ENCODE measurements at places on chromosomes 7 and 10. TPM values are rescaled to one million over a fixed set of nuclear protein-coding genes. Genes with fewer than 3 reads are reported as not detected.

C10orf53 gene
- not detected for total RNA-seq

TUBAL3 gene
- total RNA-seq, result not detected

COL17A1 gene
- total RNA-seq, result 1.8 TPM

CNPY1 gene
- total RNA-seq, result not detected

LSM5 gene
- total RNA-seq, result 26.4 TPM

CLCN1 gene
- total RNA-seq, result not detected

TAX1BP1 gene
- total RNA-seq, result 126 TPM

DEPP1 gene
- 518 TPM for total RNA-seq

FGFBP3 gene
- 1.9 TPM for total RNA-seq

SPDYE18 gene
- total RNA-seq, result 2.1 TPM

DOCK4 gene
- 48.1 TPM for total RNA-seq

HIBADH gene
- total RNA-seq, result 85.6 TPM

MYO1G gene
- total RNA-seq, result 1.2 TPM

- no peak overlapping the region for H3K27ac ChIP-seq
- H3K36me3 ChIP-seq, result no peaks in the 10 kb centered on the region
- no peak overlapping the region for H3K4me3 ChIP-seq
- DNase-seq, result peak; percentile 68
- H3K4me1 ChIP-seq, result peaks cover 39% of the 10 kb centered on the region
Measured at GRCh38 chr10:59865101-59865500, 41.3 kb downstream of the CCDC6 start.

GRCh38 chr10:48289501-48290238, 15.2 kb upstream of the FRMPD2 start:
- H3K27ac ChIP-seq, result peak overlapping the region; percentile 24
- peaks cover 14% of the 10 kb centered on the region for H3K4me1 ChIP-seq
- DNase-seq, result peak; percentile 78
- no peak overlapping the region for H3K4me3 ChIP-seq
- H3K27me3 ChIP-seq, result no peaks in the 10 kb centered on the region

- no peak overlapping the region for H3K4me3 ChIP-seq
- H3K27ac ChIP-seq, result no peak overlapping the region
- H3K27me3 ChIP-seq, result no peaks in the 10 kb centered on the region
- peaks cover 9% of the 10 kb centered on the region for H3K4me1 ChIP-seq
- no peak for DNase-seq
Measured at GRCh38 chr10:33216661-33217427, 117.6 kb downstream of the NRP1 start.

DNA sequence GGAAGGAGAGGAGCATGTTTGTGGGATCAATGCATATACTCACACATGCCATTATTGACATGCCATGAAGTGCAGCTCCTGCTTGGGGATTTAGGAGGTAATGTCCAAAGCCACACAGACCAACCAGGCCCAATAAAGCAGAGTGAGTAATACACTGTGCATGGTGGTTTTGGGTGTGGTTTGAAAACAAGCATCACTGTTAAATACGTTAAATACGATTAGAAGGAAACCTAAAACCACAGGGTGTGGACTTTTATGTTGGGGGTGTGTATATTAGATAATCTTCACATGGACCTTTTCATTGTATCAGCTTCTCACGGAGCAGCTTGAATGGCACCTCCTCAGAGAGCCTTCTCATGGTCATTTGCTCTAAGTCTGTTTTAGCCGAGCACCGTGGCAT, 10.4 kb upstream of the EIF3A start:
- DNase-seq, result no peak
- H3K4me3 ChIP-seq, result no peak overlapping the region
- no peak overlapping the region for H3K27ac ChIP-seq
- H3K27me3 ChIP-seq, result no peaks in the 10 kb centered on the region
- no peaks in the 10 kb centered on the region for H3K36me3 ChIP-seq

- H3K27me3 ChIP-seq, result no peaks in the 10 kb centered on the region
- no peak overlapping the region for H3K4me3 ChIP-seq
- H3K27ac ChIP-seq, result no peak overlapping the region
- H3K36me3 ChIP-seq, result no peaks in the 10 kb centered on the region
Measured at GRCh38 chr10:33032654-33033151, 74.7 kb upstream of the ITGB1 start.

- H3K4me1 ChIP-seq, result peaks cover 47% of the 10 kb centered on the region
- DNase-seq, result peak; percentile 99
- H3K27ac ChIP-seq, result peak overlapping the region; percentile 94
- H3K27me3 ChIP-seq, result no peaks in the 10 kb centered on the region
- H3K36me3 ChIP-seq, result no peaks in the 10 kb centered on the region
- H3K4me3 ChIP-seq, result no peak overlapping the region
Measured at GRCh38 chr10:110802551-110803238, 69.0 kb upstream of the PDCD4 start.

- no peaks in the 10 kb centered on the region for H3K4me1 ChIP-seq
- H3K4me3 ChIP-seq, result no peak overlapping the region
- H3K27ac ChIP-seq, result no peak overlapping the region
- H3K27me3 ChIP-seq, result no peaks in the 10 kb centered on the region
- DNase-seq, result no peak
Measured at GRCh38 chr7:9453521-9453920, 1020.1 kb downstream of the NXPH1 start.

DNA sequence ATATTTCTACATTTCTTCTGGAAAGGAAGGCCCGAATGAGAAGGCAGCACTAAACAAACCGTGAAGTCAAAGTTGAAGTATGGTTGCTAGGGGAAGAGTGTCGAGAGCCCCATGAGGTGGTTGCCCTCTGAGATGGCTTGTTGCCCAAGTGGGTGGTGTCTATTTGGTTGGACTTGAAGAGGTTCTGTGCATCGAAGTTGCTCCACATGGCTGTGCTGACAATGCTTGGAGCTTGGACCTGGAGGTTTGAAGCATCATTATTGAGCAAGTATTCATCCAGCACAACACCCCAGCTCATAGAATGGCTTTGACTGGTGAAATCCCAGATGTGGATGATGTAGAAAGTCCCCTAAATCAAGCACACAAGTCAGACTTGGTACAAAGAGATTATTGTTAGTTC, 165.2 kb upstream of the CDCA7L start:
- no peaks in the 10 kb centered on the region for H3K4me1 ChIP-seq
- H3K27me3 ChIP-seq, result no peaks in the 10 kb centered on the region

- no peak overlapping the region for H3K4me3 ChIP-seq
- H3K4me1 ChIP-seq, result no peaks in the 10 kb centered on the region
- H3K27me3 ChIP-seq, result no peaks in the 10 kb centered on the region
- no peaks in the 10 kb centered on the region for H3K36me3 ChIP-seq
Measured at GRCh38 chr7:26603631-26604030, 260.8 kb downstream of the SKAP2 start.

- peaks cover 4% of the 10 kb centered on the region for H3K4me1 ChIP-seq
- H3K4me3 ChIP-seq, result no peak overlapping the region
- peak; percentile 14 for DNase-seq
- H3K36me3 ChIP-seq, result no peaks in the 10 kb centered on the region
Measured at GRCh38 chr7:92391071-92391470, 56.2 kb upstream of the GATAD1 start.

GRCh38 chr10:90125456-90126255, 424.3 kb downstream of the KIF20B start:
- H3K4me3 ChIP-seq, result no peak overlapping the region
- no peaks in the 10 kb centered on the region for H3K36me3 ChIP-seq
- H3K4me1 ChIP-seq, result no peaks in the 10 kb centered on the region
- no peaks in the 10 kb centered on the region for H3K27me3 ChIP-seq
- DNase-seq, result no peak

DNA sequence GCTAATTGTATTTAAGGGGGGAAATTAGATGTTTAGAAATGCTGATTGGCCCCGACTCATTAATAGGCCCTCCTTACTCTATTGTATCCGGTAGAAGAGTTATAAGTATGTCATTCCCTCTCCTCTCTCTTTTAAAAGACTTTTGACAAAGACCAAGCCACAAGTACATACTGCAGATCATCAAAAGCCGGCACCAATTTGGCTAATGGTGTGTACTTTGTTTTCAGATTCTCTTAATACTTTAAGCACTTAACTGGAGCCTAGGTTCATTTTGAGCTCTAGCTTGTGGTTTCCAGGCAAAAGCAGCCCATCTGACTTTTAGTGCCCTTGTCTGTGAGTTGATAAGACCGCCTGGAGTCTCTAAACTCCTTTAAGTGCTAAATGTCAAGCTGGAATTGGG, 210.0 kb upstream of the LYZL1 start:
- H3K27me3 ChIP-seq, result no peaks in the 10 kb centered on the region
- no peak for DNase-seq
- H3K4me3 ChIP-seq, result no peak overlapping the region
- H3K36me3 ChIP-seq, result no peaks in the 10 kb centered on the region
- peaks cover 9% of the 10 kb centered on the region for H3K4me1 ChIP-seq

DNA sequence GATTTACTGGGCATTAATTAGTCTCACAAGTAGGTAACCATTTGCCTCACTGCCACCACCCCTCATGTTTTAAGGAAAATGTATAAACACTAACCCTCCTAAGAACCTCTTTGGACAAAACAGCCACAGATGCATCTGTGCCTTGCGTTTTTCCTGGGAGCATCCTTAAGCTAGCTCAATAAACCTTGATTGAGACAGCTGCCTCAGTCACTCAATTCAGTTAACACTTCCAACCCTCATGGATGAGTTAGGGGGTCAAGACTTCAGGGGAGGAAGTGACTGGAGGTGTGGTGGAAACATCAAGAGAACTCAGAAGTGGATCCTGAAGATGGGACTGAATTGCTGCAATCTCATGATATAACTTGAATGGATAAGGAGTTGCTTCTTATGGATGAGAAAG, 31.5 kb downstream of the CUL2 start:
- H3K36me3 ChIP-seq, result peaks cover 5% of the 10 kb centered on the region
- no peaks in the 10 kb centered on the region for H3K4me1 ChIP-seq
- H3K4me3 ChIP-seq, result no peak overlapping the region
- no peak overlapping the region for H3K27ac ChIP-seq

- DNase-seq, result no peak
- H3K27me3 ChIP-seq, result peaks cover 8% of the 10 kb centered on the region
- no peaks in the 10 kb centered on the region for H3K36me3 ChIP-seq
- no peak overlapping the region for H3K4me3 ChIP-seq
- H3K4me1 ChIP-seq, result peaks cover 19% of the 10 kb centered on the region
- no peak overlapping the region for H3K27ac ChIP-seq
Measured at GRCh38 chr10:128122931-128123330, 3.3 kb downstream of the MKI67 start.

DNA sequence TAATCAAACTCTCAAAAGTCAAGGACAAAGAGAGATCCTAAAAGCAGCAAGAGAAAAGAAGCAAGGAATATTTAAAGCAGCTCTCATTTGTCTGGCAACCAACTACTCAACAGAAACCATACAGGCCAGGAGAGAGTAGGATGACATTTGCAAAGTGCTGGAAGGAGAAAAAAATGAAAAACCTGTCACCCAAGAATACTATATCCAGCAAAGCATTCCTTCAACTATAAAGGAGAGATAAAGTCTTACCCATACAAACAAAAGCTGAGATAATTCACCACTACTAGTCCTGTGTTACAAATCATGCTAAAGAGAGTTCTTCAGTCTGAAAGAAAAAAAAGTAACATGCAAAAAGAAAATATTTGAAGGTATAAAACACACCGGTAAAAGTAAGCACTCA, 357.7 kb downstream of the PTPRN2 start:
- H3K27ac ChIP-seq, result no peak overlapping the region
- DNase-seq, result no peak
- H3K4me1 ChIP-seq, result no peaks in the 10 kb centered on the region
- H3K27me3 ChIP-seq, result no peaks in the 10 kb centered on the region
- no peaks in the 10 kb centered on the region for H3K36me3 ChIP-seq
- H3K4me3 ChIP-seq, result no peak overlapping the region

DNA sequence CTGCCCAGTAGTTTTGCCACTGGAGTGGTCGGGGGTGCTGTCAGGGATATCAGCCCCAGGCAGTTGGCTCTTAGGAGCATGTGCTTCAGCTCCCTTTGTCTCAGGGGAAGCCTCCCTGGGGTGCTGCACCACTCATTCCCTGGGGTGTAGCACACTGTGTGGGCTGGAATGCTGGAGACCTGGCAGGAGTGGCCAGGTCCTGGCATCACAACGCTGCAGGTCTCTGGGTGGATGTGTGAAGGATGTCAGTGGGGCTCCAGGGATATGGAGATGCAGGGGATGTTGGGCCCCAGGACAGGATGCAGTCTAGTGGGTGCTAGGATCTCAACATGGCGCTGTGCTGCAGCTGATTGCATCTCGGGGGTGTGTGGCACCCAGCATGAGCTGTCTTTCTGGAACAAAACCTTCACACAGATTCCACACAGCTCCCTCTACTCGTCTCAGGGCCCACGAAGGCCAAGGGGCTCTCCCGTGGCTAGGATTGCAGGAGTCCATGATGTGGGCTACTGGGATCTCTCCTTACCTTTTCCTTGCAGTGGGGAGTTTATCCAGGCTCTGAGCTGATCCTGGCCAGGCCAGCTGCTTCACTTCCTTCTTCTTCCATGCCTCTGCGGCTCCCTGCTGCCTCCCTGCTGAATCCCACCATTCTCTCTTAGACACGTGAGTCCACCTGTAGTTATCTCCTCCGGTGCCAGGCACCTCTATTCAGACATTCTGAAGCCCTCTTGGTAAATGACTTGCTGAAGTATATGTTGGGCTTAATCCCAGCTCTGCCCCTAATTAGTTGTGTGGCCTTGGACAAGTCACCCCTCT, 295.1 kb downstream of the RPS24 start:
- no peak overlapping the region for H3K27ac ChIP-seq
- H3K27me3 ChIP-seq, result no peaks in the 10 kb centered on the region
- H3K4me1 ChIP-seq, result no peaks in the 10 kb centered on the region
- no peaks in the 10 kb centered on the region for H3K36me3 ChIP-seq
- H3K4me3 ChIP-seq, result no peak overlapping the region

DNA sequence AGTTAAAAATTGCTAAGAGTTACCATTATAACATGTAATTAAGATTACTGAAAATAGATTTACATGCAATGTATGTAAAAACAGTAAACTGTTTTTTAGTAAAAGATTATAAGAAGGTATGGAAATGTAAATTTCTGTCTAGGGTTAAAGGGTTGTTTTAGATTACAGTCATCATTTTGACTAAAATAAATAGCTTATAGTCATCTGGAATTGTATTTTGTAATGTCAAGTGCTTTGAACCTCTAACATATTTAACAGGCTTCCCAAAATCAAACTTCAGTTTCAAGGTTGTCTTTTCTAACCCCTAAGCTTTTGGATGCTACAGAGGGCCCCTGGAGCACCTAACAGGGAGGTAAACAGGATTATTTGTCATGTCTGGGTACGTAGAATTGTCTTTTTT, 35.0 kb upstream of the ZNF746 start:
- H3K27ac ChIP-seq, result no peak overlapping the region
- H3K4me1 ChIP-seq, result no peaks in the 10 kb centered on the region
- H3K27me3 ChIP-seq, result no peaks in the 10 kb centered on the region

GRCh38 chr10:131088619-131089018, 222.9 kb downstream of the TCERG1L start:
- H3K27ac ChIP-seq, result no peak overlapping the region
- no peaks in the 10 kb centered on the region for H3K4me1 ChIP-seq
- no peak for DNase-seq
- no peaks in the 10 kb centered on the region for H3K27me3 ChIP-seq
- H3K36me3 ChIP-seq, result no peaks in the 10 kb centered on the region
- no peak overlapping the region for H3K4me3 ChIP-seq

DNA sequence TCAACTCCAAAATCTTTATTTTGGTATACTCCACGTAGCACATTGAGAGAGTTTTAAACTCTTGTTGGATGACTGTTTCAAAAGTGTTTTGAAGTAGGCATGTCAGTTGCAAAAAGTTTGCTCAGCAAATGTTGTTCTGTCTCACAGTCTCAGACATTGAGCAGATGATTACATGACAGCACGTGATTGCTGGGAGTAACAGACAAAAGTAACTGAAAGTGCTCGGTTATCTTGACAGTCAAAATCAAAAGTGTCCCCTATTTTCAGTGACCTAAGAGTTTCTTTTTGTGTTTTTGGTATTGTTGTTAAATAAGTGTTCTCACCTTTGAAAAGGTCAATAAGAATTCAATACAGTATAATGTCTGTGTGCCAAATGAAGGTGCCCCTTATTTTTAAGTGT, 84.3 kb downstream of the CFTR start:
- no peak for DNase-seq
- no peak overlapping the region for H3K27ac ChIP-seq
- no peaks in the 10 kb centered on the region for H3K4me1 ChIP-seq
- H3K27me3 ChIP-seq, result no peaks in the 10 kb centered on the region
- no peaks in the 10 kb centered on the region for H3K36me3 ChIP-seq
- no peak overlapping the region for H3K4me3 ChIP-seq

Measured in thyroid gland (tissue), 4 donors.